A673 (cell line): ENCODE measurements at places on chromosomes 3 and 15. TPM values are rescaled to one million over a fixed set of nuclear protein-coding genes. Genes with fewer than 3 reads are reported as not detected.
A peak's percentile ranks its signal among the peaks of the same experiment; 100 is the strongest.

GRCh38 chr3:12476238-12476897, 7.9 kb upstream of the TSEN2 start:
- no peak for DNase-seq

DNA sequence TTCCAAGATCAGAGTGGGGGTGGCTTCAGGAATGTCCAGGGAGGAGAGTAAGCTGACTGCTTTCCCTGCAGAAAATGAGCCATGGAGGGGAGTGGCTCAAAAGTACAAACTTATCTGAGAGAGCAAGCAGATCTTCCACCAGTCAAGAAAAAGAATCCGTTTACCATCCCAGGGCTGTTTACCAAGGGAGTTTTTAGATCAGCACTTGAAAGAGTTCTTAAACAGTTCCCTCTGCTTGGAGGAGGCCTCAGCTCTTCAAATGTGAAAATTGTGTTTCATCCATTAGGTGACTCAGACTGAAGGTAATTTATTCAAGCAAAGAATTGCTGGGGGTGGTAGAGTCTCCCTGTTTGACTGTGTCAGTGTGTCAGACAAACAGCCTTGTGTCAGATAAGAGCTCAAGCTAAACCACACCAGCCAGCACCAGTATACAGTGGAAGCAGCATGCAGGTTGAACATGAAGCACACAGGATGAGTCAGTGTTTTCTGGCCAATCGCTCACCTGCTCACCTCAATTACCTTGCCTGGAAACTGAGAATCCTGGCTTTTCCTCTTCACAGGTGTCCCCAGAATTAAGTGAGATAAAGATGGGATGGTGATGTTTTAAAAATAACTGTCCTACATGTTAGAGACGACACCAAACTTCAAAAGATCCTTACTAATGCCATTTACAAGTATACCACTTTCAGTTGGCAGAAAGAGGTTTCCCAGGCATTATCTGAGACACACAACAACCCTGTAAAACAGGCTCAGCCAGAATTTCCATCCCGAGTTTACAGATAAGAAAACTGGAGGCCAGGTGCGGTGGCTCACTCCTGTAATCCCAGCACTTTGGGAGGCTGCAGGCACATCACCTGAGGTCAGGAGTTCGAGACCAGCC, 21.7 kb downstream of the SH3BP5 start:
- peak; percentile 42 for DNase-seq

GRCh38 chr3:114758831-114759699, 388.0 kb downstream of the ZBTB20 start:
- peak; percentile 26 for DNase-seq

Gene ISL2
- total RNA-seq, result 3.8 and 5.5 TPM in 2 replicates
